ENCODE measurements at places on chromosomes 5 and 9.
A peak's percentile ranks its signal among the peaks of the same experiment; 100 is the strongest.

DNA sequence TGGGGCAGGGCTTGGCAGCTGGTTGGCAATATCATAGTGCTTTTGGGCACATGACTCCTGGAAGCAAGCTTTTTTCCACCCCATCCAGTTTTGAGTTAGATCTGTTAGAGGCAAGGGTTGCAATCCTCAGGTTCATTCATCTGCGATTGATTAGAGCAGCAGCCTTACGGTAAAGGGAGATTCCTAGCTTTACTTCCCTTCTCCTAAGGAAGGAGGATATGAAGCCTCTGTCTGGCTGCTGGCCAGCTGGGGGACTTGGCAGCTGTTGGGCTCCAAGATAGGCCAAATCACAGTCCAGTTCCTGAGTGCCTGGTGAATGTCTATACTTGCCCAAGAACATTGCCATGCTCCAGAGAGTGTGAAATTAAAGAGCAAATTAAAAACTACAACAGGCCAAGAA lies 113.4 kb upstream of the CCNH start:
- no peak for DNase-seq

GRCh38 chr5:113264046-113264445 lies 170.7 kb downstream of the TSSK1B start:
- DNase-seq = peak; percentile 62

GRCh38 chr5:79081779-79082178 lies 12.2 kb downstream of the BHMT2 start:
- DNase-seq = no peak

DNA sequence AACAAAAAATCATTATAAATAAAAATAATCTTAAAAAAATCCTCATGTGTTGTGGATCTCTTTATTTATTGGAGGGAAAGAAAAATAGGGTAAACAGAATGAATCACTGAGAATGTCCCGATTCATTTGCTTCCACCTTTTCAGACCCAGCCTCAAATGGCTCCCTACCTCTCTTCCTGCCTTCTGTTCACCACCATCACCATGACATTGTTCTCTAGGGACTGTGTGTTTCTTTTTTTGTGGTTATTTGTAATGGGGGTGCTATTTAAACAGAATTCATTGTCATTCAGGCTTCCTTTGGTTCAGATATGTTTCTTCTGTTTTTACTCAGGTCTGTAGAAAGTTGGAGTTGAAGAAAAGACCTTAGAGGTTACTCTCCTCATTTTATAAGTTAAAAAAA lies 198.2 kb downstream of the KIF4B start:
- no peak for DNase-seq

- no peak for DNase-seq
Observed at GRCh38 chr5:176692839-176693476, 45.7 kb downstream of the TSPAN17 start.

DNA sequence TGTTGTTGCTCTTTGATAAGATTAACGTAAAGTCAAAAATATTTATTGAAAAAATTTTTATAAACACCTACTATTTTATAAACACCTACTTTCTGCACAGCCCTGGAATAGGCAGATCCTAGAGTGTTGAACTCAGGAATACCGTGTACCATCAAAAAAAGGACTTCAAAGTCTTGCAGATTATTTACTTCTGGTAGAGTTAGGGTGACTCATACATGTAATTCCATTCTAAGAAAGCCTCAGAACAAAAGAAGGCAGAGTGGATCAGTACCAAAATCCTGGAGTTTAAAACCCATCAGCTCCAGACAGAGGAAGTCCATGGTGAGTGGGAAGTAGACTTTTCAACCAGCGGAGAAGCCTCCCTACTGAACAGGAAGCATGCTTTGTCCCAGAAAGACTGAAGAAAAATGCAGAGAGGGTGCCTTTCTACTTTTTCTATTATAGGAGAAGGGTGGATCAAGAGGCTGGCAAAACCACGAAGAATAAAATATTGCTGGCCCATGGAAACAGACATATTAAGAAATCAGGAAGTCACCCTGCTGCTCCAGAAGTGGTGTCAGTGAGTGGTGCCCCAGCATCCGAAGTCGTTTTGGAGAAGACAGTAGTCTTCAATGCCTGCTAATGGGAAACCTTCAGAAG lies 45.1 kb upstream of the DAB2 start:
- no peak for DNase-seq

DNA sequence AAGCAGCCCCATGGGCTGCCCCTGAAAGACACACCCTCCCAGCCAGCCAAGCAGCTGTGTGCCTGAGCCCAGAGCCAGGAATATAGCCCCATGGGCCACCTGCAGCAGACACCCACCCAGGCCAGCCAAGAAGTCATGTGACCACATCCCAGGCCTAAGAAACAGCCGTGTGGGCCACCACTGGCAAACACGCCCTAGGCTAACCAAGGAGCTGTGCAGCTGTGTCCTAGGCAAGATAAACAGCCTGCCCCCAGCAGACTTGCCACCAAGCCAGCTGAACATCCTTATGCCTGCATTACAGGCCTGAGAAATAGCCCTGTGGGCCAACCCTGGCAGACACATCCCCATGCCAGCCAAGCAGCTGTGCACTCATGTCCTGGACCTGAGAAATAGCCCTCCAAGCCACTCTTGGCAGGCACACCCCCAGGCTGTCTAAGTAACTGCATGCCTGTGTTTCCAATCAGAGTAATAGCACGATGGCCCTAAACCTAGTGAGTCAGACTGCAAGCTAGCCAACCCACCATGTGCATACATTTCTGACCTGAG lies 143.0 kb downstream of the ADAMTS6 start:
- no peak for DNase-seq
